Thoracic aorta (tissue), 2 donors: ENCODE measurements at places on chromosomes 7 and 10. TPM values are rescaled to one million over a fixed set of nuclear protein-coding genes. Genes with fewer than 3 reads are reported as not detected.

The HOGA1 gene
- total RNA-seq: 12.3 TPM

- H3K36me3 ChIP-seq: no peaks in the 10 kb centered on the region
- no peak overlapping the region for H3K27ac ChIP-seq
- DNase-seq: no peak
- H3K4me1 ChIP-seq: no peaks in the 10 kb centered on the region
- H3K4me3 ChIP-seq: no peak overlapping the region
These were observed 300.8 kb downstream of the GRID1 start for GRCh38 chr10:86065711-86066251.

The NANOS1 gene
- 1.4 TPM for total RNA-seq

GRCh38 chr10:73576178-73576889, 14.8 kb downstream of the USP54 start:
- no peaks in the 10 kb centered on the region for H3K36me3 ChIP-seq
- H3K4me1 ChIP-seq: peaks cover 20% of the 10 kb centered on the region
- no peaks in the 10 kb centered on the region for H3K27me3 ChIP-seq
- H3K4me3 ChIP-seq: peak overlapping the region; percentile 50

GRCh38 chr7:12517451-12517850, 53.1 kb upstream of the SCIN start:
- H3K27me3 ChIP-seq: no peaks in the 10 kb centered on the region
- H3K4me1 ChIP-seq: no peaks in the 10 kb centered on the region
